Effector memory CD4-positive, alpha-beta T cell (primary cell): ENCODE measurements at places on chromosomes 12 and 14.
A peak's percentile ranks its signal among the peaks of the same experiment; 100 is the strongest.

- DNase-seq = no peak
Observed at GRCh38 chr14:75648066-75648838, 12.4 kb downstream of the ERG28 start.

DNA sequence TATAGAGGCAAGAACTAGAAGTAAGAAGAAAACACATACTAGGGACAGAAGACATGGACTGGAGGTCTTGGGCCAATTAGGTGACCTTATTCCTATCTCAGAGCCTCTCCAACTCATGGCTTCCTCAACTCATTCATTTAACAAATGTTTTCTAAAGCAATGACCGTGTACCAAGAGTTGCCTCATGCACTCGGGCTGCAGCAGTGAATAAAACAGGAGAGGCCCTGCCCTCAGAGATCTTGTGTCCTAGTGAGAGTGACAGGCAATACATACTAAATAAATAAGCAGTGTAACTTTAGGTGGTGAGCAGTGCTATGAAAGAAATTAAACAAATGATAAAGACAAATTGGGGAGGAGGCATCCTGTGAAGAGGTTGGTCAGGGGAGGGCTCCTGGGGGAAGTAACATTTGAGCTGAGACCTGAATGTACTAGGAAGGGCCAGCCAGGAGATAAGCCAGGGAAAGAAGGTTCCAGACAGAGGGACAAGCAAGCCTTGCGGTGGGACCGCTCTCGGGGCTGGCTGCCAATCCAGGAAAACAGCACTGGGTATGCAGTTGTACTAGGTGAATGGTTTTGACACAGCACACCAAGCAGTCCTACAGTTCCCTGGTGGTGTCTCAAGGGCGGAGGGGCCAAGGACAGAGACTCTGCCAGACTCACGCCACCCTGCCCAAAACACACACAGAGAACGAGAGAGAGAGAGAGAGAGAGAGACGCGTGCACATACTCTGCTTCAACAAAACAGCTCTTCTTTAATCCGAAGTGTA is 1.3 kb downstream of the NINJ2 start:
- no peak for DNase-seq

DNA sequence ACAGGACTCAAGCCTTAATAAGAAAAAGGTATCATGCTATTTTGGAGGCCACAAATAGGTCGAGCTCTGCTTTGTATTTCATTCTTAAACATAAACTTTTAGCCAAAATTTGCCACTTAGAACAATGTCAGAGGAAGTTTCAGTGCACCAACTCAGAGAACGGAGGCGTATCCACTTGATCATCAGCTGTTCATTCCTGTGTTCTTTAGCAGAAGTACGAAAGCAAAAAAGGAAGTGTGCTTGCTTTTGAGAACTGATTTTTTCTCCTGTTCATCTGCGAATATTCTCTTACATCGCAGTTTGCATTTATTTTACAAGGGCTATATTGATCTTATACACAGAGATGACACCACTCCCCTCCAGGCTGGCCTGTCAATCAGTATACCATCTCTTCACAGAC is 188.6 kb upstream of the SOX5 start:
- no peak for DNase-seq

DNA sequence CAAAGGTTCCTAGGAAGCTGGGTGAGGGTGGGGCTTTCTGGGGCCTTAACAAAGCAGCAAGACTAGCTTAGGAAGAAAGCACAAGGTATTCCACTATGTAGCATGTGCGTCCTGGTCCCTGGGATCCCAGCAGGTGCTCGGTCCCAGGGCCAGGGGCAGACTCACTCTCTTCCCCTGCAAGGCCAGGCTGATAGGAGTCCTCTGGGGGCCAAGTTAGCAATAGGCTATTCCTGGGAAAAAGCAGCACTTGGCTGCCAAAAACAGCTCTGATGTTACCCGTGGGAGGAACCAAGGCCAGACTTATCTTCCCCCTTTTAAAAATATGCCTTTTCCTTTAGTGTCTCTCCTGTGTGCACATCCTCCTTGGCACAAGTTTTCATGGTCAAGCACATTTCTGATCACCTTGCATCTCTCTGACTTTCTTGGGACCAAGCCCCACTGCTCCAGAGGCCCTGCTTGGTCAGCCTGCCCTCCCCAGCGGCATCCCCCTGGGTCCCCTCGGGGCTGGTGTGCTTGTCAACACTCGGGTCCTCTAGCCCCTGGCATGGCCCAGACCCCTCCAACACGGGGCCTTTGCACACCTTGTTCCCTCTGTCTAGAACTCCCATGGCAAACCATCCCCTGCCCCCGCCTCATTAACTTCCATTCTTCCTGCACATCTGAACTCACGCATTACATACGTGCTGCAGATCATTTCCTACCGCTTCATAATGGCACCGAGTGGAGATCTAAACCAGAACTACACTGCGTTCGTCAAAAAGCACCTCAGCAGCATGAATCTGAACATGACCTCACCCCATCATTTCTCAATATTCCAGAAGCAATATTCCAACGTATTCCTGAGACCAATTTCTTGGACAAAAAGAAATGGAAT is 21.9 kb downstream of the CCDC92 start:
- DNase-seq = no peak

GRCh38 chr14:22409006-22409405 is 180.0 kb downstream of the DAD1 start:
- DNase-seq = no peak

DNA sequence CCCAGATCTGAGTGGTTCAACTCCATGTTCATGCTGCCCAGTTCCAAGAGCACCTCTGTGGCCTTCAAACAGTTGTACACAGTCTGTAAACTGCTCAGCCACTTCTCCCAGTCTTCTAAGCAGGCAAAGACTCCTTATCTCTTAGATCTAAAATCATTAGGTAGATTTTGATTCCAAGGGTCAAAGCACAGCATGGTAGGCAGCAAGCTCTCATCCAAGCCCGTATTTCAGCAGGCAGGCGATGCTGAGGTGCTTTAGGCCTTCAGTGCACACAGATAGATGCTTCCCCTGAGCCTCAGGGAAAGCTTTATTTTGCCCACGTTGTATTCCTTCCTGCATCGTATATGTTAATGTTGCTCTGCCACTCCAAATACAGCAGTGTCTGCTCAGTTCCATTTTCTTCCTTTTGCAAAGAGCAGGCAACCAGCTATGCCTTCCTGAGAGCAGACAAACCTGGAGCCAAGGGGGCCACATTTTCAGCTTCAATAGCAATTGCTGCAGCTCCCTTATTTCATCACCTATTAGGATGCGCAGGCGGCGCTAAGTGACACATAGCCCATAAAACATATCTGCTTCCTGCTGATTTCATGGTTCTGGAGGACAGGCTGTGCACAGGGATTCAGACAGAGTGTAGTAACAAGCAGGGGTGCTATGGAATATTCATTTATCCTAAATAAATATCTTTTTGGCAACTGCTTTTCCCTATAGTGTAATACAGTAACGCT is 67.5 kb downstream of the ETV6 start:
- DNase-seq = no peak

GRCh38 chr12:111158992-111159391 is 209.9 kb downstream of the PHETA1 start:
- no peak for DNase-seq

- DNase-seq = no peak
Observed at GRCh38 chr12:6208130-6208529, 7.9 kb downstream of the CD9 start.

DNA sequence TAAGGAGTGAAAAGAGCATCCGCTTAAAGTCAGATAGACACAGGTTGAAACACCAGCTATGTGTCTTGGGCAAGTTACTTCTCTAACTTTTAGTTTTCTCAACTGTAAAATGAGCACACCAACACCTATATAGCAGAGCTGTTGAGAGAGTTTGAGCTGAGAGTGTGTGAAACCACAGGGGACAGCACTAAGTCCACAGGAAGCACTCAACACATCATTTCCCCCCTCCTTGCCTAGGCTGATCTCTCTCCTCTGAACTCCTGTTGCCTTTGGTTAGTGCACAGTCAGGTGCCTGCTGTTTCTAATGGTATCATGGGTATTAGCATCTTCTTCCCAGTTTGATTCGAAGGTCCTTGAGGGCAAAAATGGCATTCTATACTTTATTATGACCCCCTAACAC is 176.7 kb downstream of the DPF3 start:
- DNase-seq = no peak

- DNase-seq = no peak
Observed at GRCh38 chr12:14284184-14284722, 81.2 kb upstream of the ATF7IP start.

- no peak for DNase-seq
Observed at GRCh38 chr14:74865156-74865555, 10.8 kb downstream of the PROX2 start.

DNA sequence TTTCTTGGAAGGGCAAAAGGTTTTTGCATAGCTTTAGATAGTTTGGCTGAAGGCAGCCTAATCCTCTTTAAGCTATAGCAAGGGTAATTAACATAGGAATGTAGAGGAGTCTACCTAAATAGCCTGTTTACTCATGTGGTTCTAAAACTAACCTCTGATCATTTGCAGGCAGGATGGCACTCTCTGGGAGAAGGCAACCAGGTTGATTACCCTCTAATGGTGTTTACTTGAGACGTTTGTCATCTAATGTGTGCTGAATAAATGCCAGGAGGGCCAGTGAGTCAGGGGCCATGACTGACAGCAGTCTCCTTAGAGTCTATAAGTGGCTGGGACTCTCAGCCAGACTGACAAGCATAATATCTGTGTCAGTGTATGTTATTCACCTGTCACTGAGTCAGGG is 286.4 kb downstream of the PCNX1 start:
- DNase-seq = no peak

DNA sequence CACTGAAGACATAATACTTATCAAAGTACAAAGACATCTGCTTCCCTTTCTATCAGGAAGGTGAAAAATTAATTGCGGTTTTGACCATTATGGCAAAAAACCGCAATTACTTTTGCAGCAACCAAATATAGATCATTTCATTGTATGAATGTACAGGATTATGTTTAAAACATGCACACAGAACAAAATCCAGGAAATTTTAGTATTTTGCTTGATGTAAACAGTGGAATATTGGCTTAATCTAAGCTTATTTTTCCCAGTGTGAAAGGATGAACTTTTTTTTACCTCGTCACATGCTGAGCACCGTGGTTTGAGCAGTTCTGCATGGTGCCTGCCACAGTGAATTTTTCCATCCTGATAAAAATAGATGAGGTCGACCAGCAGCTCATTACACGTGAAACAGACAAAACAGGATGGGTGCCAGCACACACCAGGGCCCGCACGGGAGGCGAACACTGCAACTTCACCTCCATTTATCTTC is 121.2 kb downstream of the PRICKLE1 start:
- DNase-seq = no peak

DNA sequence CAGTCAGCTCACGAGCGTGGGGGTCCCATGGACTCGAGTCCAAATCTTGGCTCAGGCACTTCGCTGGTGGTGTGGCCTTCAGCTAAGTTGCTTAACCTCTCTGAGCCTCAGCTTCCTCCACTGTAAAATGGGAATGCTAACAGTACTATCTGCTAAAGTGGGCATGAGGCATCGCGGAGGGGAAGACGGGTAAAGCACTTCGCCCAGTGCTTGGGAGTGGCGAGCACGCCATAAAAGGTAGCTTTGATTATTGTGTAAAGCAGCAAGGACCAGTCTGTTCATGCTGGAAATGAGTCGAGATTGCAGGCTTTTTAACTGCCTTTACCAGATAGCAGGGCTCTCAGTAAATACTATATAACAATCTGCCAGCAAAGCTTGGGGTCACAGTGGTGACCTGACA is 24.5 kb downstream of the HRK start:
- no peak for DNase-seq

DNA sequence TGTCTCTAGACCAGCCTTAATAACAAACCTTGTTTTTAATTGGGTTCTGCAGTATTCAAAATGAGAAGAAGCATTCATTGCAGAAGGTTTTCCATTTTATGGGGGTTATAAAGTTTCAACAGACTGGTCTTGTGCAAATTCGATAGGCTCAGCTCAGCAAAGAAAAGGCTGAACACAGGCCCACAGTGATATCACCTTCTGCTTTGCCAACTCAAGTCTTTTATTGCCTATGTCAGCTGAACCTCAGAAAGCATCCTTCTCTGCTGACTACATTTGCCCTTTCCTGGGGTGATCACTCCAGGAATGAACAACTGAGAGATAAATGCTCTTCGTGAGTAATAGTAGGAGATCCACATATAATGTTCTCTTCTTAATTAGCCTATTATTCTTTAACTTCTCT is 134.5 kb upstream of the CCDC175 start:
- DNase-seq = no peak

- no peak for DNase-seq
Observed at GRCh38 chr12:23767834-23768233, 181.6 kb downstream of the SOX5 start.

GRCh38 chr12:109432842-109433304 is 44.2 kb downstream of the KCTD10 start:
- peak; percentile 43 for DNase-seq

DNA sequence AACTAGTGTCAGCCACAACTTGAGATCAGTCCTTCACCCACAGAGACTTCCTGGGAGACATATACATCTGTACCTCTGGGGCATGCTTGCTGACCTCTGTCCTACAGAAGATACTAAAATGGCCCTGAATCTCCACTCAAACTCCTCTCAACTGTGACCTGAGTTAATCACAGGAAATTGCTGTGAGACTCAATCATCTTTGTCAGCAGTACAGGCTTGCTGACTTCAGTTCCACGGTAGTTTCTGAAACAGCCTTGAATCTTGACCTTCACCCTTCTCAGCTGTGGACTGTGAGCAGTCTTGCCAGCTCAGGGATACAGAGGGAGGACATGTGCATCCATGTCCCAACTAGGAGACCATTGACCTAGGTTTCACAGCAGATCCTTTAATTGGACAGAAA is 1.4 kb upstream of the KLRC1 start:
- DNase-seq = no peak

- no peak for DNase-seq
Observed at GRCh38 chr14:104245723-104246122, 107.3 kb downstream of the KIF26A start.

DNA sequence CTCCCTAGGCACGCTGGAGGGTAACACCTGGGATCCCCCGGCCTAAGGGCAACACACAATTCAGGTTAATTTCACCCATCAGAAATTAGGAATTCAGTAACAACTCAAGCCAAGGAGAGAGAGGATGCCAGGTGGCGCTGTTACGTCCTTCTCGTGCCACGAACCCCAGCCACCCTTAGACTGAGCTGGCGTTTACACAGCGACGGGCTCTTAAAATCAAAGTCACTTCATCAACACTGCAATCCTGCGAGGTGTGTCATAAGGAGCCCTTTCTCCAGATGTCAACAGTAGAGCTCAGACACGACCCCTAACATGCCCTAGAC is 110.6 kb upstream of the TMEM132D start:
- DNase-seq = no peak

DNA sequence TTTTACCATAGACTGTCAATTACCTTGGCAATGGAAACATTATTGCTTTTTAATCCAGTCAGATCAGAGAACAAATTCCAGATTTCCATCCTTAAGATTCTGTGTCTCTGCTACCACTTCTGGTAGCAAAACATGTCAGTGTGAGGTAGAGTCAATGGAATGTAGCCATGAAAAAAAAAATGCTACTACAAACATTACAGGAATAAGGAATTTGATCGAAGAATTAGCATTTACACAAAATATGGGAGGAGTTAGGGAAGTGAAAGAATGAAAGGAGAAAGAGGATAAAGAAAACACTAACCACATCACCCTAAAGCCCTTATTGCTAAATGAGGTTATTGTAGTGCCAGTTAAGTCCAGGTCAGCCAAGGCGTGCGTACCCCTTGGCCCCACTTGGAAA is 9.2 kb downstream of the MED21 start:
- DNase-seq = no peak

GRCh38 chr12:51941011-51941581 is 10.4 kb upstream of the ACVR1B start:
- DNase-seq = no peak

- DNase-seq = no peak
Observed at GRCh38 chr12:19484738-19485137, 45.4 kb downstream of the AEBP2 start.
